Ascending aorta (tissue), 2 donors: ENCODE measurements at places on chromosomes 2 and 18. TPM values are rescaled to one million over a fixed set of nuclear protein-coding genes. Genes with fewer than 3 reads are reported as not detected.

GRCh38 chr2:168599738-168600137 lies 143.7 kb downstream of the CERS6 start:
- no peak for DNase-seq

- no peak for DNase-seq
Measured at GRCh38 chr18:3972291-3972930, 482.7 kb downstream of the DLGAP1 start.

The EDAR gene
- total RNA-seq: not detected

DNA sequence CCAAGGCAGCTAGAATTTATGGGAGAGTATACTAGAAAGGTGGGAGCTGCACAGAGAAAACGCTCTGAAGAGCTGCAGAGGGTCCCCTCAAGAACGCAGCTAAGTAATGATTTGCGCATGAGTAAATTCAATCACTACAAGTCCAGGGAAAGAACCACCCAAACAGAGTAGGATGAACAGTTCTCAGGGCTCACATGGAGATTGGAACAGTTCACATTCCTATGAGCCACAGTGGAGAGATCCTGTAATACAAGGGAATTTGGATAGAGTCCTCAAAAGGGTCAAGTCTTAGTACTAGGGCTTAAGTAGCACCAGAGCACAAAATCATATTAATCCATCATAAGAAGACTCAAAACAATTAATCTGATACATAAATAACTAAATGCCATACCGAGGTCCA lies 12.7 kb downstream of the OLA1 start:
- no peak for DNase-seq

- no peak for DNase-seq
Measured at GRCh38 chr2:3146772-3147650, 230.6 kb downstream of the EIPR1 start.

The SLC19A3 gene
- total RNA-seq: 16.5 TPM

DNA sequence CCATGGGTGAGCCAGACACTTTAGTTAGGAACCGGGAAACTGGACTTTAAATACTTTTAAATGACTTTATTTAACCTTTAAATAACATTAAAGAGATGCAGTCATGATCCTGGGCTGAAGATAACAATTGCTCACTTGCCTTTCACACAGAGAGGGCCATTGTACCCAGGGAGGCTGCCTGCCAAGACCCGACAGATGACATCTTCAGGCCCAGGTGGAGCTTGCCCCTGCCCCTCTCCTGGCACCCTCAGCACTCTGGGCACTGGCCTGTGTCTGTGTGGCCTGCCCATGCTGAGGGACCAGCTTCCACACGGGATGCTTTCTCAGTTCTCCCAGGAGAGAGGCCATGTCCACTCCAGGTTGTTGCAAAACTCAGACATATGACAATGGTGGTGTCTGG lies 216.4 kb upstream of the MYT1L start:
- DNase-seq: no peak

- DNase-seq: no peak
Measured at GRCh38 chr2:17148407-17149145, 369.7 kb downstream of the RAD51AP2 start.

GRCh38 chr2:230202430-230203109 lies 17.2 kb downstream of the SP110 start:
- DNase-seq: no peak

DNA sequence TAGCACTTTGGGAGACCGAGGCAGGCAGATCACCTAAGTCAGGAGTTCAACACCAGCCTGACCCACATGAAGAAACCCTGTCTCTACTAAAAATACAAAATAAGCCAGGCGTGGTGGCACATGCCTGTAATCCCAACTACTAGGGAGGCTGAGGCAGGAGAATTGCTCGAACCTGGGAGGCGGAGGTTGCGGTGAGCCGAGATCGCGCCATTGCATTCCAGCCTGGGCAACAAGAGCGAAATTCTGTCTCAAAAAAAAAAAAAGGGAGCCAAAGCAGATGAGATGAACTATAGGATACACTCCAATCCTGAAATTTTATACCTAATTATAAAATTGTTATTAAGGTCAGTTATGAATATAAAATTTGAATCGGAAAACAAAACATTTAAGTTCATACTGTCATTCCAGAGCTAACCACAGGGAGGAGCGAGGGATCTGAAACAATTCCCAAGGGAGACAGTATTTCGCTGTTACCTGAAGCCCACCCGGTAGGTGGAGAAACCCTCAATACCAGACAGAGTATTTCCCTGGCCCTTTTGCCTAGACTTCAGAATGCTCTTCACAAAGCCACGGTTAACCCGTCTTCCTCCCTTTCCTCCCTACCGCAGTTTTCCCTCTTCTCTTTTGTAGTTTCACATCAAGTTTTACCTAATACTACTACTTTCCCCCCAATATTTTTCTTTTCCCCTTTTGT lies 1.4 kb downstream of the PPM1G start:
- no peak for DNase-seq

The ZNF892 gene
- 1.4 TPM for total RNA-seq

DNA sequence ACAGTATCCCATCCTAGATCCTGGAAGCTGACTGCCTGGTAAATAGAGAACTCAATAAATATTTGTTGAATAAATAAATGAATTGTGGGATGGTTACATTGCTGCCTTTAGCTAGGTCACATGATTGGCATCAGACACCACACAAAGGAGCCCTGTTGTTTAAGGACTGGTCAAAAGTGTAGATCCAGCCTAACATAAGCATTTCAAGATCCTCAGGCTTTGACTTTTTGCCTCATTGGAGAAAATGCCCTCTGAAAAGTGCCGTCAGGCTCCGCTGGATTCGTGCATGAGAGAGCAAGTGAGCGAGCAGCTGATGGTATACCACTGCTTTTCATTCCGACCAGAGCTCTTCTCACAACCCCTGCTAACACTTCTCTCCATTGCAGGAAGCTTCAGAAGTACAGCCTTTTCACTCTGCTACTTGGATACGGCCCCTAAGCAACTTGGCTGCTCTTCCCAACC lies 1.3 kb upstream of the ZNF24 start:
- DNase-seq: no peak

The BCL2 gene
- total RNA-seq: 20.5 TPM

DNA sequence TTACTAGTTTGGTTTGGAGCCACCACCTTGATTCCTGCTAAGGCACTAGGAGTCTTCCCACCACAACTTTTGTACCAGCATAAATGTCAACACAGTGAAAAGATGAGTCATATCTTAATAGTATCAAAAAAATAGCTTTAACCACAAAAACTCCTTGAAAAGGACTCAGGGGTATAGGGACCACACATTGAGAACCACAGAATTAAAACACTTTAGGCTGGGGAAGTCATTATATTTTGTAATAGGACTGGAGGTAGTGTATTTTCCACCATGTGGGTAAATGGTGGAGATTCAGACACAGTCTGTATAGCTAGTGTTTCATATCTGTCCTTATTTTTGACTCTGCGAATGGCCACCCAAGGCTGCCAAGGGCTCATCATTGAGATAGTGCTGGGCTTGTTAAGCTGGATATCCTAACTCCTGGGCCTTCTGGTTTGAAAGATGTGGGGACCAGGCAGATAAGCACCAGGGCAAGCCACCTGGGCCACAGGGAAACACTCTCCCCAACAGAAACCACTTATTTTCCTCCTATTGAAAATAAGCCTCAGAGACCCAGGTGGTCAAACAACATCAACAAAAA lies 19.1 kb upstream of the FHL2 start:
- no peak for DNase-seq

The CHST9 gene
- 0.21 TPM for total RNA-seq

DNA sequence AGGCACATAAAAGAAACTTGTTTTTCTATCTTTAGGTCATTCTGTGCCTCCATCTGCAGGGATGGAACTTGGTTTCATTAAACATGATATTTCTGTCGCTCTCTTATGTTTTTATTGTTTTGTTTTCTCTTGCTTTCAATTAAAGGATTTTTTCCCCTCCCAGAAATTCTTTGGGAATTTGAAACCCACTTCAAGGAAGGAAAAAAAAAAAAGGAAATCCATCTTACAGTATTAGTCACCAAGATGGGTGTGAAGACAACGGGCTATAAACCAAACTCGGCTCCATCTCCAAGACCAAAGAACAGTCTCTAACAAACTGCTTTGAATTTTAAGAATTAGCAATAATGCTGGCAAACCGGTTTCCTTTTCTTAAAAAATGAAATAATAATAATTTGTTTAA lies 244.1 kb downstream of the BCL11A start:
- DNase-seq: no peak

DNA sequence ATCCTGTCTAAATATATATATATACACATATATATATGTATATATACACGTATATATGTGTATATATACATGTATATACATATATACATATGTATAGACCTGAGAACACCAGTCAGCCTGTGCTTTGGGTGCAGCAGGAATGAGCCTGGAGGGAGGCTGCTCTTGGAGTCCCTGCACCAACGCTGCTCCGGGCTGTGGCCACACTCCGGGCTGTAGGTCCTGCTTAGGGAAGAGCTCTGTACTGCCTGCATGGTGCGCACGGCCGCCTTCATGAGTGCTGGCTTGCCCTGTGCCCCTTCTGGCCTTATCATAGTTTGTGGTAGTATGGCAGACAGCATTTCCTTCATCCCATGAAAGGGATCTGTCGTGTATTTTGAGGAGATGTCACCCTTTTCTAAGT lies 360.9 kb downstream of the TDRD15 start:
- no peak for DNase-seq

GRCh38 chr18:41972067-41972925 lies 17.3 kb downstream of the PIK3C3 start:
- no peak for DNase-seq

The IL1A gene
- not detected for total RNA-seq

The KDM3A gene
- total RNA-seq: 18.4 TPM

GRCh38 chr2:88842656-88843460 lies 151.4 kb downstream of the RPIA start:
- DNase-seq: no peak

GRCh38 chr18:45255197-45255890 lies 359.9 kb upstream of the SLC14A2 start:
- no peak for DNase-seq

DNA sequence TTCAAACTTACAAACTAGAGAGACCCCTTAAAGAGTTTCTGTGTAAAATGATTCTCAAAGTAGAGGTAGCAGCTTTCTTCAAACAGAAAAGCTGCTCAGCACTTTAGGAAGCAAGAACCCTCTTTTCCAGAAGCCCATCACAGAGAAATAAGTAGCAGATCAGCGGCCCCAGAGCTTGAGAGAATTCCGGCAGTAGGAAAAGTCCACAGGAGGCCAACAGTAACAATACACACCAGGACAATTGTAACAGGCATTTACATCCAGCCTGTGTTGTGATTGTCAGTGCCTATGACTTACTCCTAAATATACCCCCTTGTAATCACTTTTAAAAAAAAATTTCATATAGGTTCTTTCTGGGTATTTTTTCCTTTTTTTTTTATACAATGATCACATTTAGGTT lies 161.4 kb upstream of the ACVR2A start:
- DNase-seq: no peak

The TMEM198 gene
- total RNA-seq: 6.0 TPM

The GALNT13 gene
- total RNA-seq: not detected

The DCDC2C gene
- total RNA-seq: 2.4 TPM

- DNase-seq: no peak
Measured at GRCh38 chr18:9403795-9404564, 69.4 kb downstream of the TWSG1 start.

The LBX2 gene
- 3.0 TPM for total RNA-seq

- no peak for DNase-seq
Measured at GRCh38 chr2:41784496-41784895, 263.3 kb upstream of the PKDCC start.

GRCh38 chr2:98127229-98127989 lies 40.4 kb downstream of the VWA3B start:
- DNase-seq: no peak

- DNase-seq: no peak
Measured at GRCh38 chr18:26840965-26841364, 24.5 kb downstream of the AQP4 start.

DNA sequence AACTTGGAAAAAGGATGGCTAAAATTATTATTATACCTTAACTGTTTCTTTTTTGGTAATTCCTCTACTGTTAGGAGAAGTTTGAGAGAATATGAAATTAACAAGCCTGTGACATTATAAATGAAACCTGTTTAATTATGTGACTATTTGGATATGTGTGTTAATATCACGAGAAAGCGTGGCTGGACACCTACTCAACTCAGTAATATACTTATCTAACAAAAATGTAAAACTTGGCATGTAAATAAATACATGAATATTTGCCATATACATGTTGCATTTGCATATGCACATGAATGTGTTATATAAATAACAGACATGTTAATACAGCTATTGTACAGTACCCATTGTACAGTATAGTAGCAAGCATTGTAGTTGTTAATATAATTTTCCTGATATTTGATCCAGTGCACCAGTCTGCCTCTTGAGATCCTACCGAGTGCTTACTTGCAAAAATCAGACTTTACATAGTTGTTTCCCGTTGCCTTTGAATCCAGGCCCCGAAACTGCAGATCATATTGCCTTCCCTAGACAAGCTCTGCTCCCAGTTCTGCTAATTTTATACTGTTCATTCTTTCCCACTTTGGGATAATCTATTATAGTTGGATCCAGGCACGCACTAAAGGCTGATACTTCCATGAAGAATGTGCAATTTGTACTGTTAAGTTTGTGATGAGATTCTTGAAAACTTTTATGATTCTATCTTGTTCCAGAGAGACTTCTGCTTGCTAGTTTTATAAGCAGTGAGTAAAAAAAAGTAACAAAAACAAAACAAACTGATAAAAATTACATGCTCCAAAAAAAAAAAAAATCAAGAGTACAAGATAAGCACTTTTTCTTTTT lies 395.6 kb downstream of the ARHGAP15 start:
- no peak for DNase-seq

DNA sequence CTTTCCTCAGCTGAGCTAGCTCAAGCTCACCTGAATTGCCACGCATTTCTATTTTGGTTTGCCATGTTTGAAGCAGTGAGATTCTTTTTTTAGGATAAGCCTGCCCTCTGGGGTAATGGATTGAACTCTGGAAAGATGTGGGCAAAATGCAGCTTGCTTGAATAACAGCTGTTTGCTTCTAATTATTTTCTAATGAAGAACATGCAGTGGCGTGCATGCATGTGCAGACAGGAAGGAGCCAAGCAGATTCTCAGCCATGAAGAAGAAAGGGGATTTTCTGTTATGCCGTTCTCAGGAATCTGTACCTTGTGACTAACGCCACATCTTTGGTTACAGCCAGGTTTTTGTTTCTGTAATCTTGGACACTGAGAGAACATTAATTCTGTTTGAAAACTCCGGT lies 171.2 kb downstream of the ANTXR1 start:
- no peak for DNase-seq

GRCh38 chr2:150282357-150282756 lies 205.1 kb downstream of the RND3 start:
- no peak for DNase-seq

- peak; percentile 85 for DNase-seq
Measured at GRCh38 chr2:221943076-221943810, 355.6 kb downstream of the PAX3 start.
